Activated T-cell treated with anti-CD3 and anti-CD28 coated beads, Interleukin-2, amount 50 U/mL, for 72 hours (primary cell): ENCODE measurements at places on chromosomes 3 and 15.

DNA sequence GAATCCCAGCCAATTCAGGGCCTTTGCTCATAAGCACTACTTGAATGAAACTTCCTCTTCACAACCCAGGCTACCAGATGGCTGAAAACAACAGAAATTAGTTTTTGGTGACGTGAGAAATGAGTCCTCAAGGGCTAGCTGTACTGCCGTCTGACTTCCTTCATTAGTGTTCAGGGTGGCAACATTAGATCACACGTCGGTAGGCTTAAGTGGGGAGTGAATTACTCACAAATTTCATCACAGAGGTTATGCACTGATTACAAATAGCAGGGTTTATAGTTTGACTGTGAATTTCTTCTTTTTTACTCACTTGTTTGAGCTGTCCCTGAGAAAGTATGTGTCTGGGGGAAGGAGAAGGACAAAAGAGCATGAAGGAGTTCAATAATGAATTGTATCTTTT lies 397.2 kb downstream of the GAP43 start:
- DNase-seq = no peak

DNA sequence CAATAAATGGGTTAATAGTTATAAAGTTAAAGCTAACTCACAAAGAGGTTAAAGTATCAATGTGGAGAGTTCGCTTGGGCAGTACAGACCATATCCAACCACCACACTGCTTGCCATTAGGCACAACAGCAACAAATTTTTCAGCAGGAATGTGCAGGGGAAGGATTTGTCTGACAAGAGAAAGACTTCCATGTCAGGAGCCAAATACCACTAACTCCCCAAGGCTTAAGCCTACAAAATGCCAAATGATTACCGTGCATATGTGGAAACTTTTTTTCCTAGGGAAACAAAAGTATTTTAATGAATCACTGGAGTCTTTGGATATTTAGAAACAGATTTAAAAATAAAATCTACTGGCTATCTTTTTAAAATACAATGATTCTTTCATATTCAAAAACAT lies 8.1 kb downstream of the VGLL3 start:
- no peak for DNase-seq

GRCh38 chr3:16723978-16724377 lies 118.8 kb upstream of the DAZL start:
- no peak for DNase-seq

DNA sequence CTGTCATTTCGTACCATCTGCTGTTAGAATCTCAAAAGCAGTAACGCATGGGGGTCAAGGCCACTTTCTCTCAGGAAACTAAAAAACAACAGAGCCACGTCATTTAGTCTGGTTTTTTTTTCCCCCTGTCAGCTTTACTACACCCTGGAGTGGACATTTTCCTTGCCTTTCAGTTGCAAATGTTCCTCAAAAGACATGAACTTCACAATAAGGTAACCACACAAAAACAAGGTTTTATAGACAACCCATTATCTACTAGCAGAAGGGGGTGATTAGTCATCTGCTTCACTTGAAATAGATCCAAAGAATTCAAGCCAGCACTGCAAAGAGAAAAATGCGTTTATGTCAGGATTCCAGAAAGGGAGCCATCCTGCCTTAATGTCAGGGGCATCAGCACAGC lies 171.8 kb upstream of the CDIN1 start:
- no peak for DNase-seq

- DNase-seq = no peak
Measured at GRCh38 chr3:97967966-97968365, 4.3 kb downstream of the RIOX2 start.

GRCh38 chr3:27578032-27578431 lies 93.8 kb upstream of the SLC4A7 start:
- DNase-seq = no peak

DNA sequence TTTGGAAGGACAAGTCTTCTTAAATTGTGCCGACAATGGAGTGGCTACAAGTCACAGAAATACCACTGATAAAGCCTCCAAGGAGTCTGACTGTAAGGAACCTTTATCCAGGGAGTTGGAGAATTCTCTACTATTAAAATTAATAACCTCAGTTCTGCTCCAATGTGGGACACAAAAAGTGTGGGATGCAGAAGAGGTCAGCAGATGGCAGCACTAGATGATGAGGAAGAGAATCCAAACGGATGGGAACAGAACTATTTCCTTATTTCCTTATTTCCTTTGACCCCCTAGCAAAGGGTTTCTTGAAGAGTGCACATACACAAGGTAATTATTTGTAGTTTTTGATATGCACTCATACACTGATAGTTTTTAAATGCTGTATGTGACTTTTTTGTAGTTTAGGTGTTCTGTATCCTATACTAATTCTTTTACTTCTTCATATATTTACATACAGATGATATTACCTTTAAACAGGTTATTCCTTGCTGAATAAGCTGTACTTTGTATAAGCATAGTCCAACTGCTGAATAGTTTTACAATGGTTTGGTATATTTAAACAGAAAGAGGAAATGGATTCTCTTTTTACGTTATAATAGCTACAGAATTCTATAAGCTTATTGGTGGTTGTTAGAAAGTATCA lies 25.6 kb upstream of the NLGN1 start:
- DNase-seq = no peak

GRCh38 chr3:14532691-14533456 lies 7.3 kb downstream of the GRIP2 start:
- no peak for DNase-seq

DNA sequence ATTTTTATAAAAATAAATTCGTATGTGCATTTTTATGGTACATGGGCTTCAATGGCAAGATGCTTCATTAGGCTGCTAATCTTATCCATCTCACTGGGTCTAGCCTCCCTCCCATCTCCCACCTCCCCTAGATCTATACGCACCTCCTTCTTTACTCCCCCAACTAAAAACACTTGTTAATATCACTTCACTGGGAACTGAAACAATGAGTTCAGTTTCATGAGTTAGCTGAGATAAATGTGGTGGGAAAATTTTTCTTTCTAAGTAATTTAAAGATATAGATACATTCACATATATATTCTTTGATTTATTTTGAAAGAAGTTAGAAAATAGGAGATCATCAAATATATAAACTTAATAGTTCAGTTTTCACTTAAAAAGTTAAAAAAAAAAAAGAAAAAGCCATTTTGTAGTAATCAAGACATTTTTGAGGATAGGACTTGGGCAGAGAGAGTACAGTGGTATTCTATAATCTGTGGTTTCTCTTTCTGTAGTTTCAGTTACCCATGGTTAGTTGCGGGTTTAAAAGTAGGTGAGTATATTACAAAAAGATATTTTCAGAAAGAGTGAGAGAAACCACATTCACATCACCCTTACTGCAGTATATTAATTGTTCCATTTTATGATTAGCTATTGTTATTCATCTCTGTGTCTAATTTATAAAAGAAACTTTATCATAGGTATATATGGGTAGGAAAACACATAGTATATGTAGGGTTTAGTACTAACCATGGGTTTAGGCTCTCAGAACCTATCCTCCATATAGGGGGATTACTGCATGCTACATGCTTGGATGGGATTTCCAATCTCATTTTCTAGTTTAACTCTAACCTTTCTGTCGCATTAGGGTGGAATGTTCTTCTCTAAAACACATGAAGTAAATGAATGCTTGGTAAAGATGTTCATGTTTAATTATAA lies 316.0 kb upstream of the CBLB start:
- DNase-seq = no peak

- peak; percentile 68 for DNase-seq
Measured at GRCh38 chr15:90184786-90185704, 16.1 kb upstream of the SEMA4B start.

DNA sequence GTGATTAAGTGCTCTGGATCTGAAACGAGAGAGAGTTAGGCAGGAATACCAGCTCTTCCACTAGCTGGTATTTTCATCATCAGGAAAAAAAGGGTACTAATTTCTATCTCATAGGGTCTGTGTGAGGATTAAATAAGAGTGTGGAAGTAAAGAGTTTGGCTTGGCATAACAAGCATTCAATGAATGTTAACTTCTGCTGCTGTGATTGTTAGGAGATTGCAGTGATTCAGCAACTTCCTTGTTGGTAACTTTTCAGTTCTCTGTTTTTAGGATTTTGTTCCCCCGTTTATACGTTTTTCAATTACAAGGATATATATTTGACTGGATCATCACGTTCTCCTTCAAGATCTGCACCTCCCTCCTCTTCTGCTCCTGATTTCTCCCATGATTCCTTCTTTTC lies 65.9 kb upstream of the MYO5C start:
- no peak for DNase-seq

GRCh38 chr15:32952901-32953532 lies 235.2 kb downstream of the GREM1 start:
- no peak for DNase-seq

DNA sequence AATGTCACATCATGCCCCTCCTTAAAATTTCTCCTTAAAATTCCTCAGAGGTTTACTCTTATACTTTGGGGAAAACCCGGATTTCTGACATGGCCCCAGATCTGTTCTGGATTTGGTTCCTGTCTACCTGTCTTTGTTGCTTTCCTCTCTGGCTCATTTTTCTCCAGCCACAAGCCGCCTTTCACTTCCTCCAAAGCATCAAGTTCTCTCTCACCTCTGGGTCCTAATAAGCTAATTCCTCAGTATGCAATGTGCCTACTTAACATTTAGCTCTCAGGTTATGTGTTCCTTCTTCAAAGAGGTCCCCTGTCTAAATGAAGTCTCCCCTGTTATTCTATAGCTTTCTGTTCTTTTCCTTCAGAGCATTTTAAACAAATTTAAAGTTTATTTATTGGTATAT lies 16.1 kb downstream of the HMG20A start:
- no peak for DNase-seq

DNA sequence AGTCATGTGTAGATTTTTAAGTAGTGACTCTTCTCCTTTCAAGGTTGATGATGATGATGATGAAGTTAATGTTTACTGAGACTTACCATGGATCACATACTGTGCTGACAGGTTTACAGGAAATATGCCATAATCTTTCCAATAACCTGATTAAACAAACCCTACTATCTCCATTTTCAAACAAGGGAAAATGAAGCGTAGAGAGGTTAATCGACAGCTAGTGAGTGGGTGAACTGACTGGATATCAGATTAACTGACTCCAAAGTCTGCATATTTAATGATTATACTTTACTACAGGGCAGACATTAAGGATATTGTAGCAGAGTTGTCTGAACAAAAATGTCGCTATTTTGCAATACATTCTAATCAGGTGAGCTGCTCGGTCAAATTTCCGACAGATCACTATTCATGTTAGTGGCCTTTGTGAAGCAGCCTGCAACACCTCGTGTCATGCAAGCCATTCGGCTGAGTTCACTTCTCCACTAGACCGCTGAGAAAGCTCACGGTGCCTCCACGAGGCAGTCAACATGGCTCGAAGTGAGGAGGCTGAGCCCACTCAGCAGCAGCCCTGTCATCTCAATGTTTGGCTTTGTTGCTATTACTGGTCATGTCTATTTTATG lies 264.2 kb downstream of the NFKBIZ start:
- DNase-seq = no peak

DNA sequence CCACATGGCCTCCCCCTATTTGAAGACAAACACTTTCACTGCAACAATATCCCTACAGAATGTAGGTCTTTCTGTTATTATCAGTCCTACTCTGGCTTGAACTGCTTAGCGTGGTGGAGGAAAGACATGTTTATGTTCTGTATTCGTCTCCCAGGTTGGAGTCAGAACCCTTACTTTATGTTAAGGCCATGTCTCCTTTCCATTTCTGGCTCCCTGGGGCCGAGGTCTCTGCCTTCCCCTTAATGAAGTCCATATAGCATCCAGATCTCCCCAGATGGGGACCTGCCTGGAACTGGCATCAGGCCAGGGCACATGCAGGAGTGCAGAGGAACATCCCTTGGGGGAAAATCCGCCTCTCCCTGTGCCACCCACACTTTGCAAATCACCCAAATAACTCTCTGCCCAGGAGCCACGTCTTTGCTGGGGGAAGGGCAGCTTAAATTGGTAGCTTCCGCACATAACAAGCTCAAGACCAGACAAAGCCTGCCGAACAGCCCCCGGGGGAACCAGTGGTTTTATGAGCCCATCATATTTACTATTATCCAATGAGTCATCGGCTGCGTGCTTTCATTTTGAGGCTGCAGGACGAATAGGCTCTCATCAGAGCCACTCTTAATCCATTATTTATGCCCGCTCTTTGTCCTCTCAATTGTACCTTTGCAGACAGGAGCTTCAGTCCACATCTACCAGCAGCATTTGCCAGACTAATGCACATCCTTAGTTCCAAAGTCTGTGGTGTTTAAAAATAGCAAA lies 237.0 kb downstream of the UACA start:
- DNase-seq = no peak

GRCh38 chr15:74430510-74430951 lies 3.2 kb downstream of the SEMA7A start:
- DNase-seq = no peak

DNA sequence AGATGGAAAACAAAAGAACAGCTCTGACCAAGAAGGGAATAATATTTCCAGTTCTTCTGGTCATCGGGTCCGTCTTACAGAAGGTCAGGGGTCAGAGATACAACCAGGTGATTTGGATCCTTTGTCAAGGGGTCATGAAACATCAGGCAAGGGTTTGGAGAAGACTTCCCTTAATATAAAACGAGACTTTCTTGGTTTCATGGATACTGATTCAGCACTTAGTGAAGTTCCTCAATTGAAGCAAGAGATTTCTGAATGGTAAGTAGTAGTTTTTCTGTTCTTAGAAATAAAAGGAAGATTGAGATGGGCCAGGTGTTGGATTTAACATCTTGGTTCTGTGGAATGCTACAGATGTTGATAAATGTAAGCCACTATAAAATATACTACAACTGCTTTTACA lies 9.5 kb downstream of the MGA start:
- no peak for DNase-seq

- DNase-seq = no peak
Measured at GRCh38 chr15:61830536-61831330, 229.5 kb downstream of the VPS13C start.

- no peak for DNase-seq
Measured at GRCh38 chr15:70539409-70539808, 223.9 kb downstream of the UACA start.

GRCh38 chr3:66603151-66603611 lies 102.4 kb upstream of the LRIG1 start:
- DNase-seq = no peak

DNA sequence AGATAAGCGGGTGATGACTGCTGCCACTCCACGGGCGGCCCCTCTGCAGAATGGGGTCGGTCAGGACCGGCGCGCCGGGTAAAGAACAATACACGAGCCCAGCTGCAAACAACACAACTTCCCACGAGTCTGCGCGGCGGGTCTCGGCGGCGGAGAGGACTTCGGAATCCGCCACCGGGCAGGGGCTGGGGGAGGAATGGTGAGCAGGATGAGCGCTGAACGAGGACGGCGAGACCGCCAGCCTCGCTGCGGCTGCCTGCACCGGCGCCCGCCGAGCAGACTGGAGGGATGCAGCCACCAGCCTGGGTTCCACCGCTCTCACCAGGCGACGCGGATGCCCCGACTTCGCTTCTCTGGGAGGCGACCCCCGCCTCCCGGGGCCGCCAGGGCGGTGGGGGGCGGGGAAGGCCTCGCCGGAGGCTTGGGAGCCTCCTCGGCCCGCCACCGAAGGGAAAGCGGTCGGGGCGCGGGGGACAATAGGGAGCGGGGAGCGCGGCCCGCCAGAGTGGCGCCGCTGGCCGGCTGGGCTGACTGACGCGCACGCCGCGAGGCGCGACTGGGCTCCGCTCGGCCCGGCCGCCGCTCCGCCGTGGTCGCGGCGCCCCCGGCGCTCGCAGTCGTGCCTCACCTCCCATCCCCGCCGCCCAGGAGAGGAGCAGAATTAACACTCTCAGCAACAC lies 515 bp downstream of the ADAM10 start:
- DNase-seq = peak; percentile 54
